Activated CD4-positive, alpha-beta memory T cell treated with anti-CD3 and anti-CD28 coated beads for 36 hours (primary cell): ENCODE measurements at places on chromosomes 16 and 17. TPM values are rescaled to one million over a fixed set of nuclear protein-coding genes. Genes with fewer than 3 reads are reported as not detected.

The HIGD1B gene
- not detected for total RNA-seq

The ELMO3 gene
- 5.1 TPM for total RNA-seq

The KRT28 gene
- not detected for total RNA-seq

The FA2H gene
- total RNA-seq = 0.22 TPM

The SCGB1C2 gene
- total RNA-seq = not detected
